ENCODE measurements at places on chromosomes 3 and 15. TPM values are rescaled to one million over a fixed set of nuclear protein-coding genes. Genes with fewer than 3 reads are reported as not detected.

Gene HCLS1
- 216 TPM for total RNA-seq

Gene ACAN
- not detected for total RNA-seq

DNA sequence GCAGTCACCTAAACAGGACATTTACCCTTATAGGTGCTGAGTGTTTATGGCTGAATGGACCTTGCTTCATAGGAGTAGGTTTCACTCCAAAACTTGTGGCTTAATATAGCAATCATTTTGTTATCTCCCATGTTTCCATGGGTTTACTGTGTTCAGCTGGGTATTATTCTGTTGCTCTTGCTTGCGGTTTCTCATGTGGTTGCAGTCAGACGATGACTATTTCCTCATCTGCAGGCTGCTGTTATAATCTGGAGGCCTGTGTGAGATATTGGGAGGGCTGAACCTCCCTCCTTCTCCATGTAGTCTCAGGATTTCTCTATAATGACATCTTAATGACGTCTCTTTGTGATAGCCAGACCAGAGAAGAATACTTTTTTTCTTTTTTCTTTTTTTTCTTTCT is 98.1 kb downstream of the ZPLD1 start:
- H3K36me3 ChIP-seq, result no peaks in the 10 kb centered on the region
- H3K4me1 ChIP-seq, result peaks cover 3% of the 10 kb centered on the region
- no peak overlapping the region for H3K4me3 ChIP-seq
- H3K27me3 ChIP-seq, result peaks cover 6% of the 10 kb centered on the region
- DNase-seq, result no peak
- H3K27ac ChIP-seq, result no peak overlapping the region

GRCh38 chr3:48502728-48503168 is 1.2 kb downstream of the SHISA5 start:
- H3K4me3 ChIP-seq, result peak overlapping the region; percentile 85
- peak overlapping the region; percentile 84 for H3K27ac ChIP-seq
- no peak for DNase-seq

DNA sequence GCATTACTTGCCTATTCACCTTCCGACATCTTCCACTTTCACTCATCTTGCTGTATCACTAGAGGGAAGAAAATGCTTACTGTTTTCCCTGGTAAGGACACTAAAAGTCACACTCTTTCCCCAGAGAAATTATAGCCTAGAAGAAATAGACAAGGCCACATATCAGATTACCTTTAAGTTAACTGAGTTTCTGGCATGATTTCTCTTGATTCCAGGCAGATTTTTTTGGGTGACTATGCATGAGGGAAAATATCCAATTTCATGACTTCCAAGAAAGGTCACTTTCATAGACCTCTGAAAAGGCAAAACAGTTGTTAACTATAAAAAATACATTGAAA is 30.3 kb downstream of the TCF12 start:
- peaks cover 4% of the 10 kb centered on the region for H3K4me1 ChIP-seq
- no peaks in the 10 kb centered on the region for H3K27me3 ChIP-seq
- no peak for DNase-seq
- H3K36me3 ChIP-seq, result peaks cover 31% of the 10 kb centered on the region
- H3K27ac ChIP-seq, result no peak overlapping the region

- H3K27me3 ChIP-seq, result no peaks in the 10 kb centered on the region
- H3K27ac ChIP-seq, result peak overlapping the region; percentile 64
These were observed 72.3 kb upstream of the ICE2 start for GRCh38 chr15:60551147-60551780.

Gene RBP2
- total RNA-seq, result not detected

- no peak for DNase-seq
- no peak overlapping the region for H3K4me3 ChIP-seq
- H3K27ac ChIP-seq, result no peak overlapping the region
- H3K27me3 ChIP-seq, result peaks cover 25% of the 10 kb centered on the region
- no peaks in the 10 kb centered on the region for H3K36me3 ChIP-seq
These were observed 10.6 kb downstream of the DNAJB8 start for GRCh38 chr3:128455786-128456748.

Gene ARGFX
- total RNA-seq, result not detected

Gene BBS4
- 10.2 TPM for total RNA-seq

- H3K4me3 ChIP-seq, result no peak overlapping the region
- no peak for DNase-seq
- peaks cover under 1% of the 10 kb centered on the region for H3K27me3 ChIP-seq
- H3K27ac ChIP-seq, result no peak overlapping the region
- peaks cover 1% of the 10 kb centered on the region for H3K36me3 ChIP-seq
- H3K4me1 ChIP-seq, result peaks cover 7% of the 10 kb centered on the region
These were observed 373.1 kb downstream of the FOXP1 start for GRCh38 chr3:71210257-71211007.

DNA sequence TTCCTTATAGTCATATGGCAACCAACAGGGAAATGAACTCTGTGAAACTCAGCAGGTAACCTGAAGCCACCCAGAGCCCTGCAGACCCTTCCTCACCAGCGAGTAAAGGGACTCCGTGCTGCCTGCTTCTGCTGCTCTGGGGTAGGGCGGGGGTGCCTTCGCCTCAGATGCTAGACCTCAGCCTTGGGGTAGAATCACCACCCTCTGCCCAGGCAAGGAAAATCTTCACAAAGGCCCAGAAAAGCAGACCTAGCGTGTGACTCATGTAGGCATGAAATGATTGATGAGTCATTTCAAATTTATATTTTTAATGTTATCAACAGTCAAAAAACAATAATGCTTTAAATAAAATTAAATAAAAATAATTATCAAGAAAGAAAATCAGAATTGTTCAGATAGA is 6.6 kb downstream of the STIMATE start:
- peaks cover 22% of the 10 kb centered on the region for H3K36me3 ChIP-seq
- H3K27me3 ChIP-seq, result no peaks in the 10 kb centered on the region
- no peak overlapping the region for H3K27ac ChIP-seq
- H3K4me3 ChIP-seq, result no peak overlapping the region
- DNase-seq, result no peak

GRCh38 chr3:153172796-153173757 is 11.1 kb downstream of the RAP2B start:
- H3K27ac ChIP-seq, result no peak overlapping the region
- peaks cover 6% of the 10 kb centered on the region for H3K4me1 ChIP-seq
- H3K36me3 ChIP-seq, result peaks cover 20% of the 10 kb centered on the region
- no peaks in the 10 kb centered on the region for H3K27me3 ChIP-seq
- peak; percentile 53 for DNase-seq
- H3K4me3 ChIP-seq, result no peak overlapping the region

DNA sequence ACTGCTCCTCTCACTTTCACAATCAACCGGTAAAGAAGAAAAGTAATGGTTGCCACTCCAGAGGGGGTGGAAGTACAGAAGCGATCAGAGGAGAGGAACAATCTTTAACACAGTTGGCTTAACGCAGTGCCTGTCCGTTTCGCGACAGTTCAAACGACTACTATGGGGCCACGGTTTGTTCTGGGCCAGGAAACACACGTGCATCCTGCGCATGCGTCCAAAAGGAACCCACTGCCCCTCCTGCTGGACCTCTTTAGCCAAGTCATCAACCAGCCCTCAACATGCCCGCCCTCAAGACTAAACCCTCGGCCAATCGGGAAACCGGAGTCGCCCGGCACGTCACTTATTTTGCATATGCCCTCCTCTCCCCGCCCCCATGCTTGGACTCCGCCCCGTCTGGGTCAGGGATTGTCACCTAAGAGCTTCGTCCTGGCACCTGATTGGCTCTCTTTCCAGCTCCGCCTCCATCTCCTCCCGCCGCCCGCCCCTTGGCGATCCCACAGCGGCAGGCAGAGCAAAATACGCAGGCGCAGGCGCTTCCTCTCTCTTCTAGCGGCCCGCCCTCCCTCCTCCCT is 345 bp upstream of the CDV3 start:
- H3K4me3 ChIP-seq, result peak overlapping the region; percentile 85
- peaks cover 34% of the 10 kb centered on the region for H3K36me3 ChIP-seq
- peak overlapping the region; percentile 99 for H3K27ac ChIP-seq
- DNase-seq, result peak; percentile 100
- H3K4me1 ChIP-seq, result peaks cover 46% of the 10 kb centered on the region

Gene PARP15
- 12.1 TPM for total RNA-seq
